ENCODE measurements at places on chromosomes 4 and X.

DNA sequence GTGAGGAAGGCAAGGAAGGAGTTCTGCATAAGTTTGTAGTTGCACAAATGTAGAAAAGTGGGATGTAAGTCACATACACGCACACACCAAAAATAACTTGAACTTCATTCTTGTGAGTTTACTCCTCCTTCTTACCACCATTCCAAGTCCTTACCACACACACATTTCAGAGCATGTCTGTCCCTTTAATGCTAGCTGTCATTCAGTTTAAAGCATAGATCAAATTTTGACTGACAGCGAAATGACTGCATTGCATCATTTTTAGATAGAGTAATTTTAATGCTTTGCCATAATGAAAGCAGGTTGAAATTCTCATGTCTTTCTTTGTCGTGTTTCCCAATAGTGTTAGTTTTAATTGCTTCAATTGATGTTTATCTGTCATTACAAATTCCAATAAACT lies 629.6 kb upstream of the HTR2C start:
- DNase-seq: no peak

DNA sequence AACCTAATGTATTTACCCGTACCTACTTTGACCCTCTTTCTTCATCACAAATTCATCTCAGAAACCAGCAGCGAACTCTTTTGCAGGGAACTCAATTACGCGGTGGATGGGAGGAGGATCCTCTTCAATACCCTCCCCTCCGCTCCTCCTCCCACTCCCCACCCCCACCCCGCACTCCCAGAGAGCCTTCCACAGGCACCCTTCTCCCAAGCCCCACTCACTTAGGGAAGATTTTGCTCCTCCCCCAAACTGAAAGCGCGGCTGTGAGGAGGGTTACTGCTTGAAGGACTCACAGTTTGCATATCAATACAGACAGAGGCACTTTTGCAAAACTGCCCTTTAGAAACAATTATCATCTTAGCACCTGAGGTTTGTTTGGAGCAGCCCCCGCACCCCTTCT lies 960 bp upstream of the IL1RAPL1 start:
- no peak for DNase-seq

- no peak for DNase-seq
These were observed 321.6 kb downstream of the STIM2 start for GRCh38 chr4:27182211-27182610.

DNA sequence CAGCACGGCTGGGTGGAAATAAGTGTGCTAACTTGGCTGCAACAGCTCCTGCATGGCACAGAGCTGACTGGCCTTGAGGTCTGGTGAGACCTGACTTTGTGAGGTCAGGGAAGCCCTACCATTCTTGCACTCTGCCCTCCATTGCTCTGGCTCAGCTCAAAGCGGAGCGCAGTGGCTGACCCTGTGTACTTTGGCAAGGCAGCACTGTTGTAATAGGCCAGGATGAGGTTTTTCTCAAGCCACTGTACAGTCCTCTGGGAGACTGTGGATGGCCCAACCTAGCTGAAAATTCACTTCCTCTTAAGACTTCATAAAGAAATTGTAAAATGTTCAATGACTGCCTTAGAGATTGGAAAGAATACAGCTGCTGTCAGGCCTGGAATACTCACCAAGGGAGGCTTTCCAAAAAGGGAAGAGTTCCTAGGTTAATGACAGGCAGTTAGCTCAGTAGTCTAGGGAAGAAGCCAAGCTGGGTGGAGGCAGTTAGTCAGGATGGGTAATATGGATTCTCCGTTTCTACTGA lies 129.8 kb downstream of the GUCY2F start:
- DNase-seq: peak; percentile 13

DNA sequence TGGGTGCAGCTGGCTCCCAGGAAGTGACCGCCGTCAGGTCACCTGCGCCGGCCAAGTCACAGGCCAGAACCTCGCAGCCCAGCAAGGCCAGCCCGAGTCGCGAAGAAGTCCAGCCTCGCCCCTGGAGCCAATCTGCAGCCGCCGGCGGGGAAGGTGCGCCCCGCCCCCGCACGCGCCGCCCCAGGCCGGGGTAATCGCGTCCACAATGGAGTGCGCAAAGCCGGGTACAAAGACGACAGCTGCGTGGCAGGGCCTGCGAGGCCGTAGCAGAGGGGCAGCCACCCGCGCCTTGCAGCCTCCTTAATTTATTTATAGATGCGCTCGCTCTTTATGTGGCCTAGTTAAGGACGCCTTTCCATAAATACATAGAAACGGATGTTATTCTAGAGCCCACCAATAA lies 139.4 kb upstream of the CPEB2 start:
- DNase-seq: peak; percentile 51

DNA sequence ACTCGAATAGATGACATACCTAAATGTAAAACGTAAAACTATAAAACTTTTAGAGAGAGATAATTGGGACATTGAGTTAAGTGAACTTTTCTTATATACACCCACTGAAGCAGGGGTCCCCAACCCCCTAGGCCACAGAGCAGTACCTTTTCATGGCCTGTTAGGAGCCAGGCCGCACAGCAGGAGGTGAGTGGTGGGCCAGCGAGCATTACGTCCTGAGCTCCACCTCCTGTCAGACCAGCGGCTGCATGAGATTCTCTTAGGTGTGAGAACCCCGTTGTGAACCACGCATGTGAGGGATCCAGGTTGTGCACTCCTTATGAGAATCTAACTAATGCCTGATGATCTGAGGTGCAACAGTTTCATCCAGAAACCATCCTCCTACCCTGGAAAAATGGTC lies 114.8 kb downstream of the HMX1 start:
- DNase-seq: no peak

GRCh38 chrX:15853586-15854079 lies 980 bp downstream of the AP1S2 start:
- DNase-seq: no peak

GRCh38 chr4:53599632-53600031 lies 8.3 kb upstream of the LNX1 start:
- no peak for DNase-seq

- DNase-seq: no peak
These were observed 131.2 kb downstream of the GLRA3 start for GRCh38 chr4:174697896-174698295.

- DNase-seq: no peak
These were observed 11.5 kb upstream of the PCDH10 start for GRCh38 chr4:133137571-133137970.

DNA sequence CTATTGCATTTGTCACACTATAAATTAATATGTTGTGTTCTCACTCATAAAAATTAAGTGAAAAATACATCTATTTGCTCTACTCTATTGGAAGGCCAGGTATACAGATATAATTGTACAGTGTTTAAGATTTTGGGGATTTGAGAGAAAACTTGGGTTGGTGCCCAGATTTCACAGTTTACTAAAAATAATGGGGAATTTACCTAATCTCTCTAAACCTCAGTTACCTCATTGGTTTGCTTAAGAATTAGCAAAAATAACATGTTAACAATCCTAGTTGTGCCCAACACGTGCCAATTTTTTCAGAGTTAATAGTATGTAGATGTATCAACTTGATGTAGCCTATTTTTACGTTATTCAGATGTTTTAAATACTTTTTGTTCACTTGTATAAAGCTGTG lies 1495.3 kb upstream of the PCDH7 start:
- DNase-seq: no peak

DNA sequence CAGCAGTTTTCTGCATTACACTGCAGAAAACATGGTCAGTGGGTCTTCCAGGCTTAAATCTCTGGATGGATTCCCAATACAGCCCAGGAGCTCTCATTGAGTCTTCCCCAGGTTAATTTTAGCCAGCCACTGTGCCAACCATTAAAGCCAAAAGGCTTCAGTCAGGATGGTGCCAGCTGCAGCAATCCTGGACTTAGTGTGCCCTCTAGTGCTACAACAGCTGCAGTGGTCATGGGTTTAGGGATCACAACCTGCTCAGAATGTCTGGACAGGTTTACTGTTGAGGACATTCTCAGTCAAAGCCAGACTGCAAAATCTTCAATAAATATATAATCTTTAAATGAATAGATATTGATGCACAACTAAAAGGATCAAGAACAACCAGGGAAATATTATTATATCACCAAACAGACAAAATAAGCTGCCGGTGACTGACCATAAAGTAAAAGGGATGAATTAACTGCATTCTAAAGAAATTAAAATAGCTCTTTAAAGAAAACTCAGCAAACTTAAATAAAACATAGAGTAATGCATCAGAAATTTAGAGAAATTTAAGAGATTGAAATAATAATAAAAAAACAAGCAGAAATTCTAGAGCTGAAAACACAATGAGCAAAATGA lies 639.9 kb downstream of the SPOCK3 start:
- peak; percentile 20 for DNase-seq

GRCh38 chrX:155056471-155056870 lies 14.5 kb downstream of the CMC4 start:
- DNase-seq: no peak

DNA sequence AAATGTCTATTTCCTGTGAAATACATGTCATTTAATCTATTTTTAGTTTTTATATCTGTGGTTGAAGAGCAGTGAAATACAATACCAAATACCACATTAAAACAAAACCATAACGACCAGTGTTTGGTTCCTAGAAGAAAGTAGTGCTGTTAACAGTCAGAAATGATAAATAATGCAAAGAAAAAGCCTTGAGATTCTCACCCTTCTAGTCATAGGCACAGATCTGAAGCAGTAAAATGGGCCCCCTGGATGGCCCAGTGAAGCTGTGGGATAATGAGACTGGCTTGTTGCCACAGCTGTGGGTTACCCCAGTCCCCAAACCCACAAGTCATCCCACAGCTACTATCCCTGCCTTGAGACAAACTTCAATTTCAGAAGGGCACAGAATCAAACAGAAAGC lies 137.3 kb upstream of the RPL34 start:
- no peak for DNase-seq

DNA sequence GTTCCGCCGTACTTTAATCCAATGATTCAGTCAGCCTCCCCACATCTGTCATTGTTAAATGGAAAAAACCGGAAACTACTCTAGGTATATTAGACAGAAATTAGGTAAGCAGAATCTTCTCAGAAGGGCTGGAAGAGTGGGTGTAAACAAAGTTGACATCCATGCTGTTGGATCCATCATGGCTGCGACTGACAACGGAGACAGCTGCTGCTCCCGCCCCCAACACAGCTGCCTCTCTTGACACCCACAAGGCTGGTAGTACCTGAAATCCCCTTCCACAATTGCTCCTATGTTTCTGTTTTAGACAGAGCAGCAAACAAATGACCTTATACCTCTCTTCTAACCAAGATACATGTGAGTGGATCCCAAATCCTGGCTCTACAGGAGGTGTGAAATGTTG lies 66.6 kb downstream of the RXFP1 start:
- DNase-seq: no peak

GRCh38 chrX:46965125-46965758 lies 53.0 kb downstream of the JADE3 start:
- DNase-seq: peak; percentile 31

- no peak for DNase-seq
These were observed 25.4 kb downstream of the TMSB4X start for GRCh38 chrX:13000301-13000811.

- DNase-seq: peak; percentile 49
These were observed 1.0 kb upstream of the TBC1D9 start for GRCh38 chr4:140757232-140757630.

DNA sequence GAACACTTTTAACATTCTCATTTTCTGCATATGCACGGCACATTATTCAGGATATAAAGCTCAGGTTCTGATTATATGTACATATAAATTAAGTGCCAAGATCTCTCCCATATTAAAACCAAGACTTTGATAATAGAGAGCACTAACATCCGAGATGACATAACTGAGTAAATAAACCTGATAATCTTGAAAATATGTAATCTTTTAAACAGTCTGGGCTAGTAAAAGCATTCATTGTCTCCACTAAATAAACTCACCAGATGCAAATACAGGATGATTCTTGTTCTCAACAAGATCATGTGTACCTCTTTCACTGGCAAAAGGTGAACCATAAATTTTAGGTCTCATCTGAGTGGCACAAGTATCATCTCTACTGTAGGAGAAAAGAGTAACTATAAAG lies 942.2 kb downstream of the TRAM1L1 start:
- no peak for DNase-seq
